Lower lobe of right lung (tissue), 2 donors: ENCODE measurements at places on chromosomes 2 and 18. TPM values are rescaled to one million over a fixed set of nuclear protein-coding genes. Genes with fewer than 3 reads are reported as not detected.

DNA sequence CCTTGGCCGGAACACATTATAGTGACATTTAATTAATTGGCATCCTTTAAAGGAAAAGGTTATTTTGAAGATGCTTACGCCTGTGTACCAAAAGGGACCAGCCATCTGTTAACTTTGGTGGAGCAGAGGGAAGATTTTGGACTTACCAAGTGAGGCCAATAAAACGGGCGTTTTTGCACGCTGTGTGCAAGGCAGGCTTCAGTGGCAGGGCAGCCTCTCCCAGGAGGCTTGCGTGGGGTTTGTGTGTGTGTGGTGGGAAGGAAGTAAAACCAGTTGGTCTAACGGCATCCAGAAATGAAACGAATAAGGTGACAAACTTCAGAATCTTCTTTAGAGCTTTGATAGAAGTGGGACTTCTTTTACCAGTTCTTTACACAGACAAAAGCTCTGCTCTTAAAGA, 191.7 kb downstream of the PRKCE start:
- DNase-seq: no peak

The CNTNAP5 gene
- not detected for total RNA-seq

The TNS1 gene
- 505 TPM for total RNA-seq

The EIPR1 gene
- 14.9 TPM for total RNA-seq

The GLI2 gene
- total RNA-seq: 3.3 TPM

The DPYSL5 gene
- not detected for total RNA-seq

DNA sequence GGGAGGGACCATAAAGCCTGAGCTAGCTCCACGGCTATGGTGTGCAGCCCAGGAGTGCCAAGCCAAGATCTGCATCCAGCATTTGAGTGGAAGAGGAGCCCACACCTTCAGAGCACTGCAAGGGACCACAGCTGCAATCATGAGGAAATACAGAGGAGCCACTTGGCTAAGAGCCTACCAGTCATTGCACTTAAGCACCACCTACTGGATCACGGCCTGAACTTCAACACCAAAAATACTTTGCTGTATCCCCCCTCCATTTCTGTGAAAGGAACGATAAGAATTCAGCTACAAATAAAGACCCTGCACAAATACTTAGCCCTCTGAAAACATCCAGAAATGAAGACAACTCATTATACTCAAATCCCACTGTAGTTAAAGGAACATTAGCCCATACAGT, 545.3 kb downstream of the TSN start:
- no peak for DNase-seq

The RAB6C gene
- not detected for total RNA-seq

DNA sequence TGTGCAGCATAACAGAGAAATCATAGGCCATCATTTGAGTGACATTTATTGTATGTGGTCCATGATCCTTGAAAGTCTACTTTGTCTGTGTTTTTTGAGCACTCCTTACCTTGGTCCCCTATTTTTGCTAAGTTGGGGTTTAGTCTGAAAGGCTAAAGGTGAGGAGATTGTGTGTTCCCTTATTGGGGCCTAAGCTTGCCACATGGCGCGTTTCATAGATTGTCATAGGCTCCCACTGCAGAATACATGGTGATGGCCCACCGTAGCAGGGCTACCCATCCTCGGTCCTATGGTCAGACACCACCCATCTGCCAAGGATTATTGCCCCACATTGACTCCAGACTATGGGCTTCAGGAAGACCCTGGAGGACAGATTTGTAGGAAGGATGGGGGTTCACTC, 117.0 kb upstream of the ZSWIM2 start:
- DNase-seq: no peak

DNA sequence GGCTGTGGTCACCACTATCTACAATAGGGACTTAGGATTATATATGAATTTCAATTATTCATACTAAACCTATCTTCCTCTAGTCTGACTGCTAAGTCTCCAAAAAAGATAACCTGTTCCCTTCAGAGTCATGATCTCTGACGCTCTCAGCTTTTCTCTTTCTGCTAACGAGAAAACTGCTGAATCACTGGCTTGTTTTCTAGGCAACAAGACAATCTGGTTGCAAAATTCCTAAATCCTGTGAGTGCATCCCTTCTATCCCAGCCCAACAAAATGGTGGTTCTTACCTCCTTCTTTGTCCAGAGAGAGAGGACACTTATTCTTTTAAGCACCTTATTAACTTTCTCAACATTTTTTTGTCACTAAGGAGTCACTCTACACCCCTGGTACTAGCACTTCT, 312.3 kb upstream of the PKDCC start:
- no peak for DNase-seq

DNA sequence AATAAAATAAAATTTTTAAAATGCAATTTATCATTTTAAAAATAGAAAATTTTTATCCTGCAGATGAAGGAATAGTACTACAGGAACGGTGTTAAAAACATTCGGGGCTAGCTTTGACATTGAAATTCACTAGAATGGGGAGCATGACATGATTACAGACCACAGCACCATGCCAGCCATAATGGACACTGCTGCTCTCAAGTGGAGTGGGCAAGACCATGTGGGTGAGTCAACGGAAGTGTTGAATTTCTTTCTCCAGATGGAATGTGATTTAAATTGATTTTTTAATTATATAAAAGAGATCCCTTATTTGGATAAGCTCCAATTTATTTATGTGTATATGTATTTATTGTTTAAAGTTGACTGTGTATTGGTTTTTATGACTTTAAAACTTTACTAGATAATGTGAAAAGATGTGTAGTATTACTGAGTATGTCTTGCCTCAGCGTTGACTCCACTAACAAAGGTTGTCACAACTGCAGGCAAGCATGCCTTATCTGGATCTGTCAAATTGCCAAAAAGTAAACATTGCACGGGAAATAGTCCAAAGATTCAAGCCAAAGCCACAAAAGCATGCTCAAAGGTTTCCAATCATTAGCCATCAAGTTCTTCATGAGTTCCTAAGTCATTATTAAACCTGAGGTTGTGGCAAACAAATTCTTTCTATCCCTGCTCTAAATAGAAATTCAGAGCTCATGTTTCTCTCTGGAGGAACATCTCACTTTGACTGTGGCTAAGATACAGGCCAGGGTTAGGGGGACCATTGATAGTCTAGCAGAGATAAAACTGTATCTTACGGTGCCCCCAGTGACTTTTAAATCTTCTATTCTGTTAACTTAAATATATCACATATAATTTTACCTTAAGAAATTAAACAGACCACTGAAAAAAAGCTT, 536.9 kb downstream of the TMX3 start:
- DNase-seq: no peak

- no peak for DNase-seq
These were observed 26.9 kb downstream of the GALM start for GRCh38 chr2:38692636-38693318.

DNA sequence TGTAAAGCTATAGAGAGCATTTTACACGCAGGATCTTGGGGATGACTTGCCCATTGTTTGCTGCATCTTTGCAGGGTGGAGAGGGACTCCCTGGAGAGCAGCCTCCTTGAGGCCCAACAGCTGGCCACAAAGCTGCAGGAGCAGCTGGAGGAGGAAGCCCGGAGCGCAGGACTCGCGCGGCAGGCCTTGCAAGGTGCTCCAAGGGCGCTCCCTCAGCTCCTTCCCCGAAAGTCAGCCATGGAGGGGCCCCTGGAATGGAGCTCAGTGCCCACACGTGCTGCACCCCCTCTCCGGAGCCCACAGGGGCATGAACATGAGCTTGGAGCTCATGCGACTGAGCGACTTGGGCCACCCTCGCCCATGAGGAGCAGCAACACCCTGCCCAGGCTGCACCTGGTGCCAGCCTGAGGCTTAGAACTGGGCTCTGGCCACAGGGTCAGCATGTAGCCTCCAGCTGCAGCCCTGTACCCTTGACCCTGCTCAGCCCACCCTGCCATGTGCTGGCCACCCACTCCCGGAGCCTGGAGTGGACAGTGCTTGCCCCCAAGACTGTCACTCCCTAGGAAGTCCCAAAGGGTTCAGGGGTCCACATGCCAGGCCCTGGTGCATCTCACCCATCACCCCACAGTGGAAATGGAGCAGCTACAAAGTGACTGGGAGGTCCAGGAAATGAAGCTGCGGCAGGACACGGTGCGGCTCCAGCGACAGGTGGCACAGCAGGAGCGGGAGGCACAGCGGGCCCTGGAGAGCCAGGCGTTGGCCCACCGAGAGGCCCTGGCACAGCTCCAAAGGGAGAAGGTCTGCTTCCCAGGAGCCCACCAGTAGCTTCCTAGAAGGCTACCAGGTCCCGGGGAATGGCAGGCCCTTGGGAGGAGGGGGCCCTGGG, 43.0 kb downstream of the CROCC2 start:
- no peak for DNase-seq

The CACNB4 gene
- total RNA-seq: 17.3 TPM

DNA sequence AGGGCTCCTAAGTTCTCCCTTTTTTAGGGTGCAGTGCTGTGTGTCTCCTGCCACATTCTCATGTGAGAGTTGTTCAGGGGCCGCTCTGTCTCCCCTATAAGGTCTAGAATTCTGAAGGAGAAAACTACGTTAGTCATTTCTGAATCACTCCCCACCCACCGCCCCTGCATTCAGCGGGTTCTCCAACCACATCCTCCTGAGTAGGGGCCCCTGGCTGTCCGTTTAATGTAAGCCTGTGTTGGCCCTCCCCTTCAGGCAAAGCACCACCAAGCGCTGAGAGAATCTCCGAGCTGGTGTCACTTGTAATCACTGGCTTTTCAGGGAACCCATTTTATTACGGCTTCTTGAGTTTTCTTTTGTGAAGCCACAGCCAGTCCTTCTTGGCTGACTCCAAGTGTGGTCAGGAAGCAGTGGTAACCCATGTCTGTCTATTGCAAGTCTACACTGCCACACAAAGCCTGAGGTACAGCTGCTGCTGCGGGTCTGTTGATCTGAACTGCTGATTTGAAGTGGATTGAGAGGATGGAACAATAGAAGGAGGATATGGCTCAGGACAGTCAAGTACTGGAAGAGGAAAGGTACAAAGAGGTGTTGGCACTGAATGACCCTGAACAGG, 16.9 kb downstream of the LCT start:
- no peak for DNase-seq

The ERICH2 gene
- 8.5 TPM for total RNA-seq

The PRSS56 gene
- not detected for total RNA-seq

DNA sequence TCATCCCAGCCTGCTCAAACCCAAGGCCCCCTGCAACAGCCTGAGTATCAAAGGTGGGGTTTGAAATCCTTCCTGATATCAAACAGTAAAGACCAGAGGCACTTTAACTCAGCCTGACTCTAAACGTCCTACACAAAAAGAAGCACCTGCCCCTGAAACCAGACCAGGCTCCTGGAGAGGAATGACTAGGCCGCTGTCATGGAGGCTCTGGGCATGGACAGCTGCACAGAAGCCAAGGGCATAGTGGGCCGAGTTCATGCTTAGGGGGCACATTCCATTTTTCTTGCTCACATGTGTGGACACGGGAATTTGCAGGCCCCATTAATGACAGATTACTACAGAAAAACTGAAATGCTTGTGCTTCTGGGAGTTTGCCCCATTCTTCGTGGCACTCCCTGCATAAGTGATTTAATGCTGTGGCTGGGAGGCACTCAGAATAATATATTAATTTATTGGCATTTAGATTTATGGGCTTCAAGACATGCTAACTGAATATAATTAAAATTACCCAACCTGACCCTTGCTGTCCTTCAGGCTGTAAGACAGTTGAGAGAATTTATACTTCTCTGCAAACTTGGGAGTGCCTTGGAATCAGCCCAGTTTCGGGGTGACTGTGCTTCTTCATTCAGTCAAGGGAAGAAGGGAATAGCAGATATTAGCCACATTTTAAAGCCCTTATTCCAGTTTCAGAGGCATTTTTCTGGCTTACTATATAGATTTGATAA, 105.5 kb downstream of the GYPC start:
- DNase-seq: no peak

GRCh38 chr2:96407041-96407918, 71.7 kb downstream of the NCAPH start:
- DNase-seq: peak; percentile 56

DNA sequence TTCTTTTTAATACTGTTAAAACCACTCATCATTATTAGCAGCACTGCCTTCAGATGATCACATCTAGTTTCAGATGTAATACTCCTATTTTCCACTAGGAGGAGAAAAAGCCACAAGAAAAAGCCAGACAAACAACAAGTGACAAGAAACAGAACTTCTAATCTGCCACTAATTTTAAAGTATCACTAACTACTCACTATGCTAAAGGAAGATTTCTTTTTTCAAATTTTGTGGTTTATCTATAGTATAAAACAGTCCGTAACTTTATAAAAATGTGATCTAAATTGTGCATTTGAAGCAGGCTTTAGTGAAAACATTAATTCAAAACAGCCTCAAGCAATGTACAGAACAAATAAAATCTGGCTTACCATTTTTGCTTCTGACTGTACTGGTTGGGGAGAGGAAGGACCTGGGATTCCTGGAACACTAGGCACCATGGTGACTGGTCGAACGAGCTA, 56.8 kb downstream of the ATF2 start:
- no peak for DNase-seq

- no peak for DNase-seq
These were observed 326.2 kb upstream of the MEX3C start for GRCh38 chr18:51523671-51524070.

DNA sequence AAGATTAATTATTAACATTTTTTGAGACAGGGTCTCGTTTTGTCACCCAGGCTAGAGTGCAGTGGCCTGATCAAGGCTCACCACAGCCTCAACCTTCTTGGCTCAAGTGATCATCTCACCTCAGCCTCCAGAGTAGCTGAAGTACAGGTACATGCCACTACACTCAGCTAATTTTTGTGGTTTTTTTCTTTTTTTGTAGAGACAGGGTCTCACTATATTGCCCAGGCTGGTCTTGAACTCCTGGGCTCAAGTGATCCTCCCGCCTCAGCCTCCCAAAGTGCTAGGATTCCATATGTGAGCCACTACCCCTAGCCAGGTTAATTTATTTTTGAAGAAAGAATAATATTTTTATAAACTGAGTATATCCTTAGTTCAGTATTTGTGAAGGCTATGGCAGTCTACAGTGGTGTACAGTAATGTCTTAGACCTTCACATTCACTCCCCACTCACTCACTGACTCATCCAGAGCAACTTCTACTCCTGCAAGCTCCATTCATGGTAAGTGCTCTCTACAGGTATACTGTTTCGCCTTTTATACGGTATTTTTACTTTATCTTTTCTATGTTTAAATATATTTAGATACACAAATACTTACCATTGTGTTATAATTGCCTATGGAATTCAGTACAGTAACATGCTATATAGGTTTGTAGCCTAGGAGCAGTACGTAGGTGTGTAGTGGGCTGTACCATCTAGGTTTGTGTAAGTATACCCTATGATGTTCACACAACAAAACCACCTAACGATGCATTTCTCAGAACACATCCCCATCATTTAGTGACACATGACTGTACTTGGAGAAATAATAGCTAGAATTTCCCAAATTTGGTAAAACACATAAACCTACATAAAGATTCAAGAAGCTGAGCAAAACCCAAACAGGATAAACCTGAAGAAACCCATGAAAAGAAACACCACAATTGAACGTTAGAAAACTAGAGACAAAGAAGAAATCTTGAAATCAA, 38.6 kb downstream of the MGAT4A start:
- DNase-seq: no peak
